ENCODE measurements at places on chromosomes 6 and 20.

DNA sequence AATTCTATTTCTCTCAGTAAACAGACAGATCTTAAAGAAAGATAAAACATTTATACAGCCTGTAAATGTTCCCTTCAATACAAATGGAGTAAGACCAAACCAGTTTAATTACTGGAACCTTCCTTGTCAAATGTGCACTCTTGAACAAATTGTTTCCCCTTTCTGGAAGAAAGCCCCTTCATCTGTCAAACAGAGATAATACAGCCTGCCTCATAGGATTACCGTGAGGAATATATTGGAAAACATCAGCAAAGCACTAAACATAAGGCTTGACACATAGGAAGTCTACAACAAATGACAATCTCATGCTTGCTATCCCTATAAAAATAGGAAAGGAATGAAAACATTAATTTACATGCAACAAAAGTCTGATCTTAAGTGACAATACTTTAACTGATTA is 173.8 kb downstream of the PTPRK start:
- no peak for DNase-seq

- no peak for DNase-seq
These were observed 133.0 kb downstream of the LCA5 start for GRCh38 chr6:79404261-79404660.

DNA sequence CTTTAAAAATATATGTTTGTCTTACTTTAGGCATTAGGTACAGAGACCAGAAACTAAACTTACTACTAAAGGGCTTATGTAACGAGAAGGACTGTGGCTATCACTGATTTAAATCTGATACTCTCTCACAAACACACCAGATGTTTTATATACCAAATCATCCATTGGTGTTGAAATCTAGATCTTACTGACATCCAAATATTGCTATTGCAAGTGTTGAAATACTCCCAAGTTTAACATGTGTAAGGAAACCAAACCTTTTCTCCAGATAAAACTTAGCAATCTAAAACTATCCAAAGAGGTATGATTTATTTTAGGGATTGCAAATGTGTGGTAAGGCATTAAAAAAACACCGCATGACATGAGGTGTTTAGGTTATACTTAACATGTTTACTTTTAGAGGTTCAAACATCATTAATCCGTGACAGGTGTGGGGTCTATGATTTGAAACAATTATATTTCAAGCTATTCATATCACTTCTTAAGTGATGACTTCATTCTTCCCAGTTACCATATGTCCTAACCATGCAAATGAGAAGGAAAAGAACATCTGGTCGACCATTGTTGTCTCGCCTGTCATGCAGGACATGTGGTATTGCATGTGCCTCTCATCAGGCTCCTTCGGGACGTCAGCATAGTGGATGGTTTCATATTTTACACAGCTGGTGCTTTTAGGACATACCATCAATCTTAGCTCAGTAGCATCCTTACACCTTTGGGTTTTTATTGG is 168.3 kb upstream of the SPACA1 start:
- no peak for DNase-seq

GRCh38 chr6:15207923-15208322 is 37.9 kb upstream of the JARID2 start:
- DNase-seq, result no peak

GRCh38 chr6:149138089-149138488 is 179.4 kb upstream of the TAB2 start:
- DNase-seq, result no peak

DNA sequence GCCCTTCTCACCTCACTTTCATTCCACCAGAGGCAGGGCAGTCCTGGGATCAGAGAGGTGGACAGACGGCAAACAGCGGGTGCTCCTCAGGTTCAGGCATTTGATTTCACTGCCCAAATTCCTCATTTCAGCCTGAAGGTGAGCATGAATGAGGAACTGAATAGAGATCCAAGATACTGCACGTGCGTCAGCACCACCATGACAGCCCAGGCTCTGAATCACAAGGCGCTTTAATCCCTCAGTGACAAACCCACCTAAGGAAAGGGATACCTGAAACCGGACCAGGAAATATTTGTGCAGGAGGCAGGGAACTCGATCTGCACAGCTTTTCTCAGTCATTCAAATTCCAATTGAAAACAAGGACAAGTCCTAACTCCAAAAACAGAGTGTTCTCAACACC is 174.8 kb upstream of the HEY2 start:
- DNase-seq, result no peak

Measured in NCI-H748 treated with DMSO at 0.1 percent for 48 hours (cell line).